NCI-H526 treated with DMSO at 0.1 percent for 48 hours (cell line): ENCODE measurements at places on chromosomes 11 and 22.

GRCh38 chr11:18312663-18313420 is 9.1 kb downstream of the HPS5 start:
- DNase-seq: no peak

GRCh38 chr11:16771350-16772140 is 33.1 kb downstream of the C11orf58 start:
- DNase-seq: no peak

DNA sequence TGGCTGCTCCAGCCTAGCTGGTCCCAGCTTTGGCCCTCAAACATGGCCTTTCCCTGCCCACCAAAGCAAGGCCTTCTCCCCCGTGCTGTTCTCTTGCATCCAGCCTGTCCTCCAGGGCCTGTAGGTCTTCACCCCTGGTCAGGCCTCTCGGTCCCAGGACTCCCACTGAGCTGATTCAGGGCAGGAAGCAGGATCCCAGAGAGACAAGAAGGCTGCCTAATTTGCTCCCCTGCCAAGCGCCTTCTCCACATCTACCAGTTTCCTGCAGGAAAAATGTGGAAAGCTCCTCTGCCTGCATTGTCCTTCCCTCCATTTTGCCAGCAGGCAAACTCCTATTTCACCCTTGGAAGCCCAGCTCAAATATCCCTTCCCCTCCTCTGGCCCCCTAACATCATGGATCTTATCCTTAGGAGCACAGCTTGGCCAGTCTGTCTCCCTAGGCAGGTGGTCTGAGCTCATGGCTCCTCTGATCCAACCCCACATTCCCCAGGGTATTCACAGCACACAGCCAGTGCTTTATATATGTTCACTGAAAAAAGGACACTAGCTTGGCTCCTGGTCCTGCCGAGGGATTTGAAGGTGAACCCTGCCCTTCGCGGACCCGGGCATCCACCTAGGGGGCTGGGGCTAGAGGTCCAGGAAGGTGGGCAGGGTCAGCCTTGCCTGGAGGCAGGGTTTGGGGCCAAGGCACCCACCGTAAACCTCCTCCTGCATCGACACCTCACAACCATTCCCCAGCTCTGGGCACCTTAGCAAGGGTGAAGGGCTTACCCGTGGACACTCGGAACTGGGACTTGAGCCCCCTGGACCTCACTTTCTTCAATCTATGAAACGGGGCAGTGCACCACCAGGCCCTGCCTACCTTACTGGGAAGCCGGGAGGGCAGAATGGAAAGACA is 968 bp downstream of the RHBDD3 start:
- DNase-seq: no peak

- DNase-seq: no peak
Observed at GRCh38 chr22:21942407-21943343, 10.0 kb downstream of the PPM1F start.

- no peak for DNase-seq
Observed at GRCh38 chr11:102230911-102231310, 86.4 kb upstream of the BIRC3 start.

GRCh38 chr11:85947431-85948272 is 92.5 kb downstream of the CCDC83 start:
- DNase-seq: no peak

DNA sequence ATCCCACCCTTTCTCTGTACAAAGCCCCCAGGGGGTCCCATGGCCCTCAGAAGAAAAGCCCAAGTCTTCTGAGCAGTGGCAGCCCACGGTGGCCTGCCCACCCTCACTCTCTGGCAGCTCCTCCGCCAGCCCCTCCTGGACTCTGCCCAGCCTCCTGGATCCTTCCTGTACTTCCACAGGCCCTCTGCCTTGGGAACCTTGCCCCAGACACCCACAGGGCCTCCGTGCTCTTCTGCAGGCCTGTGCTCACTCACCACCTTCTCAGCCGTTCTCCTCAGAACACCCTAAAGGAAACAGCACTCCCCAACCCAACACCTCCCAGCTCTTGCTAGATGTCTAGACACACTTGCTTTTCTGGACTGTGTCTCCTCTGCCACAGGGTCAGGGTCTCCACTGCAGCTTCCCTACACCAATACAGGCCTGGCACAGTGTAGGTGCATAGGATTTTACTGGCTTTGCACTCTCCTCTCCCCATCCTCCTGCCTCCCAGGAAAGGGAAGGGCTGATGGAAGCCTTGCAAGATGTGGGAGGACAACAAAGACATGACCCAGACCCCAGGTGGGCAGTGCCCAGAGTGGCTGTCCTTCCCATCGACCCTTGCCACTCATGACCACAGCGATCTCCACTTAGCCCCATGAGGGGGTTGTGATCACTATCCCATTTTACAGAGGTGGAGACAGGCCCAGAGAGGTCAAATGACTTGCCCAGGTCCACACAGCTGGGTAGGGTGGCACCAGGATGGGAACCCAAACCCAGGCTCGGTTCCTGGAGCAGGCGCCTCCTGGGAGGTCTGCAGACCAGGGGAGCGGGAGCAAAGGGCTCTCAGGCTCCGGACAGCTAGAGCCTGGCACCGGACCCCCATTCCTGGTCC is 2.0 kb downstream of the SCARF2 start:
- no peak for DNase-seq

GRCh38 chr11:11267312-11267711 is 85.7 kb downstream of the CSNK2A3 start:
- DNase-seq: no peak

- DNase-seq: no peak
Observed at GRCh38 chr22:50269970-50270665, at the start of gene MAPK11. Gene MAPK11 (minus strand): TSS chr22:50270380. CDS start chr22:50270292, 88 bp downstream.

DNA sequence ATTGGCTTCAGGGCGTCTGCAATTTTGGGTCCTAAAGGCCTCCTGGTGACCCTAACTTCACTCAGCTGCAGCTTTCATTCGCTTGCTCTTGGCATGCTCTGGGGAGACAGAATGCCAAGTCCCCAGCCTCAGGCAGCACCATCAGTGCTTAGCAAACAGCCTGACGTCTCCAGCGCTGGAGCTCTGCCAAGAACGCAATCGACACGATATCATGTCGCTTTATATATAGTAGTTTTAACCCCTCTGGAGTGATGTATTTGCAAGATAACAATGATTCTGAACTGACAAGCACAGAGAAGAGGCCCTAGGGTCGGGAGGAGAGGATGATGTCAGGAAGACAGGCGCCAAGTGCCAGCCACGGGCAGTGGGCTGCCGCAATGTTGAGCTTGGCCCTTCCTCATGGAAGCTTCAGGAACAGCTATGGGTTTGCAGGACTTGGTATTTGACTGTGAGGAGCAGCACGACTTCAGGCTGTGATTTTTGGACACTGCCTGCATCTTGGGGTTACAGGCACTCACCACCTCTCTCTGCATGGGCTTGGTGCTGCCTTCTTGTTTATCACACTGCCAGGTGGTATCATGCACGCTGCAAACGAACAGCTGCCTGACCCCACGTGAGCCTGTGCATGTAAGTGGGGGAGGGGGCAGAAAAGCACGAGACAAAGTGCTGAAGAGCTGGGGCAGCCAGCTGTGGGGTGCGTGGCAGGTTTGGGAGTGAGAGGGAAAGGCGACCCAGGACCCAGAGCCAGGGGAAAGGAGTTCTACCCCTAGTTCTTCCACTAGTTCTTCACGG is 26.1 kb downstream of the B3GAT1 start:
- DNase-seq: peak; percentile 80

DNA sequence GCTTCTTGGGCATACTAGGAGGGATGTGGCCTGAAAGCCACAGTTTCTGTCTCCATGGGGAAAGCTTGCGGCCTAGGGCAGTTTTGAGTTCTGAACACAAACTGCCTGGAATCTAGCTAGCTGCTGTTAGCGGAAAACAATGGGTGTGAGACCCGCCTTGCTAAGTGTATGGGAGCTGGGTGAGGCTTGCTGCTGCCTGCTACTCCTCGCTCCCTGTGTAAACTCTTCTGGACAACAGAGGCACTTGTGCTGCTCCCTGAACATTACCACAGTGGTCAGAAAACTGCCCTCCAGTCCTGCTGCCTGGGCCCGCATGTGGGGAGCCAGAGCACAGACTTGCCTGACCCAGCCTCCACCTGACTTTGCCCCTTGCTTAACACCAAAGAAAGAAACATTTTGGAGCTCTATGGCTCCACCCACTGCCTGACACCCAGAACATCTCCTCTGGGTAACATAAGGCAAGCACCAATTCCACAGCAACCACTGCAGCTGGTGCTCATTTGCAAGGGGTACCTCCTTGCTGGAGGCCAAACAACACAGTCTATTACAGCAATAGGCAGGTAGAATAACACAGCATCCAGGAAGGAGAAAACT is 766.3 kb upstream of the RAG2 start:
- no peak for DNase-seq

DNA sequence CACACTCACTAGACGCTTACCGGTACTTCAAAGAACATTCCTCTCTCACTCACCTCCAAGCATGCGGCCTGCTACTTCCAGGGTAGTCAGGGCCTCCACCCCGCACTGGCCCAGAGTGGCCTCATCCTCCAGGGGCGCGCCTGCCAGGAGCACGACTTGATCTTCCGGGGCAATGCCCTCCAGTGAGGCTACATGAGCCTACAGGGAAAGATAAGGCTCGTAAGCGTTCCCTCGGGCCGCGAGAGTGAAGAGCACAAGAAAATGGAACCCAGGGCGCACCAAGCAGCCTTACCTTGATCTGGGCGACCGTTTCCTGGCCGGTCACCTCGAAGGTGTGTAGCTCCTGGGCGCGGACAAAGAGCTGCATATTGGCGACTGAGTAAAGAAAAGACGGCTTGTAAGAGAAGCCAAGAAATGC is 478 bp downstream of the FAU start:
- no peak for DNase-seq

DNA sequence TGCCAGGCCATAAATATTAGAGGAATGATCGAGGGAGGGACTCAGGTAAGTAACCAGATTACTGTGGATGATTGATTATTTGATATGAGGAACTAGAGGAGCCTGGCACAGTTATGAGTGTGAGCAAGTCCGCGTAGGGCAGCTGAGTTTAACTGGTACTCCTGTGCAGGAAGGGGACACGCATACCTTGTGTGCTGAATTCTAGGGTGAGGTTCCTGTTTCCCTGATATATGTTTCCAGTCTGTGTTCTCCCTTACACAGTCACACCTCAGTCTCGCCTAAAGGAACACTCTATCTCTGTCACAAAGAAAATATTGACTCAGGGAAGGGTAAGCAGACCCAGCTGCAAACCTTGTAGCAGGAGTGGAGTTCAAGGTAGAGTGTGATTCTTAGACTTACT is 17.4 kb downstream of the SGSM3 start:
- DNase-seq: no peak

DNA sequence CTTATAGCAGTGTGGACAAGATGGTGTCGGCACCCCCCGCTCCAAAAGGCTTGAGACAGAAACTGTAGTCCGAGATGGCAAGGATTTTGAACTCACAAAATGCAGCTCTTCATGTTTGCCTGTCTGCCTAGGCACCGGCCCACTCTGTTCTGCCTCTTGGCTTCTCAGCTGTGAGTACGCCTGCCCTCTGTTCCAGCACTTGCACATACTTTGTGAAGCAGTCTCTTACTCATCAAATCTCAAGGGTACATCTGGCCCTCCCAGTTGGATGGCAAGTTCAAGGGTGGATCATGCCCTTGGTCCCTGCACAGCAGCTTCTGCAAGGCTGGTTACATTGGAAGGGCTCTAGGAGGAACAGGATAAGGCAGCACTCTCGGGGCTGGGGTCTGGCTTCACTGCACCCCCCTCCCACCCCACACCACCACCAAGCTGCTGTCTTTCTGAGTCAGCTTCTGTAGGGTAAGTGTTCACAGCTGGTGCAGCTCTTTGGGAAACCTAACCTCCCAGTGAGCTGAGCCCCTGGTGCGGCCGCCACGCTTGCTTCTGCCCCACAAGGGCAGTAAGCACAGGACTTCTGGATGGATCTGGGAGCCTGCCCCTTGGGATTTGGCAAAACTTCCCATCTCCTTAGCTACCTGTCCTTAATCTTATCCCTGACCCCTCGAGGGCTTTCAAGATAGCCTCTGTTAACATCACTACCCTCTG is 37.2 kb downstream of the FAM83F start:
- DNase-seq: no peak

- DNase-seq: no peak
Observed at GRCh38 chr22:38135133-38135706, 24.7 kb upstream of the BAIAP2L2 start.

GRCh38 chr22:23542933-23543332 is 37.2 kb downstream of the IGLL1 start:
- DNase-seq: no peak

DNA sequence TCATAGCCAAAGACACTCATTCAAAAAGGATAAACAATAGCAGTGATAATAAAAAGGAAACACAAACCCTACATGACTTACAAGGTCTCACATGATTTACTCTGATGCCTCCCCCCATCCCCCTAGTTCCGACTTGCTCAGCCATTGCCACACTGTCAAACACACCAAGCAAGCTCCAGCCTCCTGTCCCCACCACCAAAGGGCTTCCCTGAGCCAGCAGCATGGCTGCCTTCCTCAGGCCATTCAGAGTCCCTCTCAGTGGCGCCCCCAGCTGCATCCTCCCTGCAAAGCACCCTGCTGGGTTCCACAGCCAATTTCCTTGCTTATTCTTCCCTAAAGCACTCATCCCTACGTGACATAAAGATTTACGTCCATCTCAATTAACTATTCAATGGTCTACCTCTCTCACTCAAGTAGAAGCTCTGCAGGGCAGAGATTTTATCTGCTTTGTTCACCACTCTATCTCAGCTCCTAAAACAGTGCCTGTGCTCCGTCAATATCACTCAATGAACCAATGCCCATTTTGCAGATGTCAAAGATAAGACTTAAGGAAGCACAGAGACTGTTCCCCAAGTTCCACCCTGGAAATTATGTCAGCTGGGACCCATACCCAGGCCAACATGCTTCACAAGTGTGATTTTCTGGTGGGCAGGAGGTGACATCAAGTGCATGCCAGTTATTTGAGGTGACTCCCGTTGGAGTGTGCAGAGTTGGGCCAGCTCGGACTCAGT is 106.9 kb downstream of the SYN3 start:
- DNase-seq: no peak

DNA sequence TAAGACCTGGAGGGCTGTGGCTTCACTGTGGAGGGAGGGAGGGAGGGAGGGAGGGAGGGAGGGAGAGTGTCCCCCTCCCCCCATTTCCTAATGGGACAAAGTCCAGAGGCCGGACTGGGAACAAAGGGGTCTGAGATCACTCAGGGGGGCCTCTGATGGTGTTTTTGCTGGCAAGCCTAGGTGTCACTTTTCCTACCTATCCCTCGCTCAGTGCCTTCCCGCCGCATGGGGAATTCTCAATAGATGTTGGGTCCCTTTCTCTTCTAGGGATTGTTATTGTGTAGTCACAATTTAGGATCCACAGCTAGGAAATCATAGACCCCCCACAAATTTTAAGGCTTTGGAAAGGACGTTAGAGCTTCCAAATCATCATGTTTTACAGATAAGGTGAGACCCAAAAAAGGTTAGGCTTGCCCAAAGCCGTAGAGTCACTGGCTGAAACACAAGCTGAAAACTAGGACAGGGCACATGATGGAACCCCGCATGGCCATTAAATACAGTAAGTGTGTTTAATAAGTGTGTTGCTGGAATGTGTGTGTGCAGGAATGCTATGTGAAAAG is 4.8 kb upstream of the FTH1 start:
- DNase-seq: no peak

GRCh38 chr11:126723665-126724045 is 276.9 kb downstream of the KIRREL3 start:
- DNase-seq: no peak

GRCh38 chr11:14881576-14882193 is 10.3 kb downstream of the CYP2R1 start:
- no peak for DNase-seq

GRCh38 chr11:104907521-104908185 is 9.4 kb upstream of the CASP12 start:
- no peak for DNase-seq
